ENCODE measurements at places on chromosomes 7 and 10.

GRCh38 chr7:142800699-142801260, 30.0 kb downstream of the PRSS2 start:
- no peak for DNase-seq

DNA sequence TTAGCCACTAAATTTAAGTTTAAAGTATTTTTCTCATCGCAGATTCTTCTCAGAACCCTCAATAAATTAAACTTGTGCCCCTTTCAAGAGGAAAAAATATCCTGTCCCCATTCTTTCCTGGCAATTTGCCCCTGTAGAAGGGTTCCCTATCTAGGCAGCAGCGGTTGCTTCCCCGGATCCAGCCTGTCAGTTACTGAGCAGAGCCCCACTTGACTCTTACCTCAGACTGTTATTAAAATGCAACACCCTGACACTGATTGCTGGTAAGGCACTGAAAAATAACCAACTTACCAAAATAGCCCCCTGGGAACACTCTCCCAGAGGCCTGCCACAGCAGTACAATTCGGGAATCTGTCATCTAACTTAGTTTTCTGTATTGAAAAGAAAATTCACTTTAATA, 13.9 kb downstream of the LMTK2 start:
- no peak for DNase-seq

- DNase-seq, result no peak
Measured at GRCh38 chr10:113252650-113253618, 299.9 kb upstream of the HABP2 start.

- no peak for DNase-seq
Measured at GRCh38 chr7:157470701-157471131, 133.9 kb downstream of the DNAJB6 start.

- DNase-seq, result no peak
Measured at GRCh38 chr10:517872-518475, 171.5 kb downstream of the DIP2C start.

Data from stimulated activated CD8-positive, alpha-beta memory T cell treated with anti-CD3 and anti-CD28 coated beads, Interleukin-15, amount 100 ng/mL, for 4 hours (primary cell).